ENCODE measurements at places on chromosomes 7 and 10.

- no peak for DNase-seq
These were observed 162.3 kb downstream of the BAMBI start for GRCh38 chr10:28839600-28840007.

DNA sequence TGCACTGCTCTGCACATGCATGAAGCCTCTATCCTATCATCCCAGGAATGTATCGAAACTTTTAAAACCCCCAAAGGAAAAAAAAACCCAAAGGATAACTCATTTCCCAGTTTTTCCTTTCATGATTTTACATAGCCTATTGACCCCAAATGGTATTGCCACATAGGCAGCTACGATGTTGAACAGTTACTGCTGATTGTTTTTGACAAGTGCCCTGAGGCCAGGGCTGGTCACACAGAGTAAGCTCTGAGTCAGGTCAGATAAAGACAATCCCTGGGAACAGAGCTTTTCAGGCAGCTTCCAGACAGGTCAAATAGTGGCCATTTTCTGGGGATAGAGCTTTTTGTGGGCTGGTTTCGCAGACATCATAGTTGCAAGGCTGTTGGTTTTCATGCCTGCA lies 52.1 kb downstream of the MYL10 start:
- no peak for DNase-seq

- DNase-seq: no peak
These were observed 226.6 kb downstream of the PAXIP1 start for GRCh38 chr7:154776350-154776749.

- no peak for DNase-seq
These were observed 23.0 kb downstream of the JCAD start for GRCh38 chr10:30036341-30036740.

- no peak for DNase-seq
These were observed 76.2 kb upstream of the KIAA1217 start for GRCh38 chr10:24132741-24133140.

- no peak for DNase-seq
These were observed 1.3 kb upstream of the CUEDC2 start for GRCh38 chr10:102433619-102434046.

GRCh38 chr7:29647020-29647654 lies 83.5 kb downstream of the PRR15 start:
- DNase-seq: no peak

DNA sequence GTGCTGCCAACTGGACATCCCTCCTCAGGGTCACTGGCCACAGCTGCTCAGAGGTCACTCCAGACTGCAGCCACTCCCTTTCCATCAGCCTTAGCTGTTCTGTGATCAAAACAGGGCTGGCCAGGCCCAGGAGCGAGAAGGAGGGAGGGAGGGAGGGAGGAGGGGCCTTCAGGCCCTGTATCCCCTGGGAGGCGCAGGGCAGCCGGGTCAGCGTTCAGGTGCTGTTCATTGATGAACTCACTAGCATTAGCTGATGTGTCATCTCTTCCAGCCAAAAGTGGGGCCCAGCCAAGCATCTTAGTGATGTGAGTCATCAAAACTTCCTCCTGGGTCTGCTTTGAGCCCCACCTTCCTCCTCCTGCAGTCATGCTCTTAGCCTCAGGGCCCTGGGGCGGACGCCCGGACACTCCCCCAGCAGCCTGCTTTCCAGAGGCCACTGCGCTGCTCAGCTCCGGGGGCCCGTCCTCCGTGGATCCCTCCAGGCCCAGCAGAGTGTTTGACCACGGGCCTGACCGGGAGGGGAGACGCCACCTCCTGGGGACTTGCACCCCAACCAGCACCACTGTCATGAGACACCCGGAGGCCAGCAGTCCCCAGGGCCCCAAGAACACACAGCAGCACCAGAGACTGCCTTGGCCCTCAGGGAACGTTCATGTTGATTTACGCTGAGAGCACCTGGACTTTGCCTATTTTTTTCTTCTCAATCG lies 149.2 kb downstream of the PRKAG2 start:
- peak; percentile 26 for DNase-seq

DNA sequence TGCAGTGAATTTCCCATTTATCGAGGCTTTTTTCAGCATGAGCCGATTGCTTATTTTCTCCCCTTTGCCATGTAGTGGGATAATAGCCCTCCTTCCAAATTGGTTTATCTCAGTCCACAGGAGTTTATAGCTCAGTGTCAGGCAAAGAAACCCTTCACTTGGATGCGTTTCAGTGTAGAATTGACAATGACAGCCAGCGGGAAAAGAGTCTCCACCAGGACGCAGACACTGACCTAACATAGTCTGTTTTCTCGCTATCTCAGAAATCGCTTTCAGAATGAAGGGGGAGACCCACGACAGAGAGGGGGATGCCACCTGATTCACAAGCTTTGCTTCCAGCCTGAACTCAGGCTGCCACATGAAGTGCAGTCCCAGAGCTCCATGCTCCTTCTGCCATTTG lies 43.5 kb upstream of the TCERG1L start:
- no peak for DNase-seq
